ENCODE measurements at places on chromosomes 6 and 20.

DNA sequence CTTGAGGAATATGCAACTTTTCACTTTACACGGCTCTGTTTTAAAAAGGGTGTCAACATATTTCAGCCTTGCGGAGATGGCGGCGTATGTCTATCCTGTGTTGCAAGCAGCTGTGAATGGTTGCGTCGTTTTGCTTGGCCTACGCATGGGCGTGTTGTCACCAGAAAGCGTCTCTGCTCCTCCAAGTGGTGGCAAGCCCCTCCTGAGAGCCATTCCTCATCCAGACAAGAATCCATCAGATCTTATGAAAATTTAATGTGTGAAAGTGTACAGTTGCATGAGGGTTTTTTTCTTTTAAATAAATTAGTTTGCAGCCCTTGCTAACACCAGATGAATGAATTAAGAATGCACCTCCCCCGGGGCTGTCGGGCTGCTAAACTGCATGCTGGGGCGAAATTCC is 114.4 kb downstream of the PHACTR3 start:
- DNase-seq: no peak

GRCh38 chr6:30684386-30685156 is 1.9 kb downstream of the PPP1R18 start:
- no peak for DNase-seq

GRCh38 chr6:2047855-2048254 is 197.6 kb downstream of the GMDS start:
- DNase-seq: no peak

GRCh38 chr20:51725584-51726176 is 42.5 kb downstream of the ATP9A start:
- DNase-seq: no peak

- no peak for DNase-seq
Measured at GRCh38 chr6:130115036-130115435, 96.7 kb downstream of the L3MBTL3 start.

GRCh38 chr6:170288091-170288631 is 2.7 kb downstream of the DLL1 start:
- no peak for DNase-seq

DNA sequence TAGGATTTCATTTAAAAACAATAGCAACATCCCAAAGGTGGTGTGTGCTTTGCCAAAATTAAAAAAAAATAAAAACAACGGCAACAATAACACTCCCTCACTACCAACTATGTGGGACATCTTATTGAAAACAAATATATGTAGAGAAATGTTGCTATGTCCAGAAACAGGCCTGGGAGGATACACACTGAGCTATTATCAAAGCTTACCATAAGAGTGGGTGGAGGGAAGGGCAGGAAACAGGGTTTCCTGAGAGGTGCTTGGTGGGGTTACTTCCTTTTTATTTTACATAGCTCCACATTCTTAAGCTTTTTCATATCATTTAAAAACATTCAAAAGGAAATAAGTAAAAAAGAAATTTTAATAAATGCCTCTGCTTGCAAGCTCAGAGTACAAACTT is 150.0 kb upstream of the RIPOR2 start:
- no peak for DNase-seq

DNA sequence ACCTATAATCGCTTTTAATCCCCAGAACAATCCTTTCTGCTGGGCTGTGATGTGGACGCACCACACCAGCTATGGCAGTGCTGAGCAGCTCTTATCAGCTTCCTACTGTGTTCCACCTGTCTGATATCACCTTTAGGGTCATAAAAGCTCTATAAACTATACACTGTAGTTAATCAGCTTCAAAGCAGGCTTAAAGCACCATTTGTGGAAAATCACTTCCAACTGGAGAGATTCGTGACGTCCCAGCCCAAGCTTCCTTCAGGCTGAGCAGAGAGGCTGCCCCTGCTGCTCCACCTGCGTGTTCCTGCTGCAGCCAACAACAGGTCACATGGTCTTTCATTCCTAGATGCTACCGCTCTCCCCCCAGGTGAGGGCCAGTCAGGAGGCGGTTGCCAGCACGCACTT is 156.5 kb downstream of the SMOC2 start:
- DNase-seq: no peak
